Activated T-cell treated with anti-CD3 and anti-CD28 coated beads, Interleukin-2, amount 50 U/mL, for 24 hours (primary cell): ENCODE measurements at places on chromosomes 6 and 20.

GRCh38 chr6:85360794-85361642, 88.9 kb upstream of the NT5E start:
- no peak for DNase-seq

DNA sequence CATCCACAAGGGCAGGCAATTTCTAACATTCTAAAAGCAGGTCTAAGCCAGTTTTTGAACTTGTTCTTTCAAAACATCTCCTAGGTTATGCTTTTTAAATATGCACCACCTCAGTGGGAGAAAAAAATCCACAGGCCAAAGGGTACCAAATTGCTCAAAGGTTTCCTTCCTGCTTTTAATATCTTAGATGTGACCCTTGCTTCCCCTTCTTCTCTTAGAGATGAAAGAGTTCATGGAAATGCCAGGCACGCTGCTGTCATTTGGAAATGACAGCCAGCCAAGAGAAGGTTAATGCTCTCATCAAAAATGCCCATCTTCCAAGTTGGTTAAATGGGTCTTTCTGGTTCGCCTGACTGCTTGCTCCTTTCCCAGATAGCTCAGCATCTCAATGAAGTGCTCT, 497.1 kb downstream of the CD83 start:
- DNase-seq, result no peak

DNA sequence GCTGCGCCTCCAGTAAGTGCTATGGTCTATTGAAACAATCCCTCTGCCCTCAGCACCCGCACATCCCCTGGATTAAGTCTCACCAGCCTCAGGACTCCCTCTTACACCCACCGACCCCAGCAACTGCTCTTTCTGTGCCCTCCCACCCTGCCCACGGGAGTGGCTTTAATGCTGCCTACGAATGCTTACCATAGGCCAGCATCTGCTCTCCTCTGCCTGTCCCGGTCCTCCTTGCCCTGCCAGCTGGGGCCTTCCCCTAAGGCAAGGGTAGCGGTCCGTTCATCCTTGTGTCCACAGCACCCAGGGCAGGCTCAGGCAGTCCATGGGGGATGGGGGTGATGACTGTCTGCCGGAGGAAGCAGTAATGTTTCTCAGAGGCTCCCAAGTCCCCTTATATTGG, 4.1 kb downstream of the EBF4 start:
- peak; percentile 6 for DNase-seq

GRCh38 chr6:131858765-131859415, 51.1 kb downstream of the ENPP1 start:
- DNase-seq, result no peak
